ENCODE measurements at places on chromosomes 12 and 14. TPM values are rescaled to one million over a fixed set of nuclear protein-coding genes. Genes with fewer than 3 reads are reported as not detected.

Gene CEP128
- total RNA-seq, result 4.9 TPM

Gene GABARAPL1
- total RNA-seq, result 52.2 TPM

Gene CDC42BPB
- 139 TPM for total RNA-seq

Gene RTN1
- total RNA-seq, result 0.28 TPM
